Fibroblast of skin of right biceps (primary cell): ENCODE measurements at places on chromosomes 1 and 21.

DNA sequence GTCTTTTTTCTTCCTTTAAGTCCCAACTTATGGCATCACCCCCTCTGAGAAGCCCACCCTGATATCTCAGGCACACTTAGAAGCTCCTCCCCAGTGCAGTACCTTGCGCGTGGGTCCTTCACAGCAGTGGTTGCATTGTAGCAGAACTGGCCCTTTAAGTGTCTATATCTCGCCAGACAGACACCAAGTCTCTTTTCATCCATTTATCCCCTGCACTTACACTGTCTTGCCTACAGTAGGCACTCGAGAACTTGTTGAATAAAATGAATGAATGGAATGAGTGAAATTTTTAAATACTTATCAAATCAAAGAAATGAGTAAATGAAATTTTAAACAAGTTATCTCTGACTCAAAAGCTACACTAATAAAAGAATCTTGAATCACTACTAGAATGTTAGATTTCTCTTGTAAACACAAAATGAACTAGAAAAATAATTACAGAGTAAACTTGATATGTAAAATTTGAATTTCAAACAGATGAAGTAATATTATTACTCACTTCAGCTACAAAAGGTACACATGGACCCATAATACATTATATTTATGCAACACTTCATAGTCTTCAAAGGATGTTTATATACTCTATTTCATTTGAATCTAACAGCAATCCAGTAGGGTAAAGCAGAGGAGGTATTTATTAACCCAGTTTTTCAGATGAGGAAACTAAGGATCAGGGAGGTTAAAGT lies 54.7 kb upstream of the MAN1A2 start:
- peak; percentile 10 for DNase-seq

DNA sequence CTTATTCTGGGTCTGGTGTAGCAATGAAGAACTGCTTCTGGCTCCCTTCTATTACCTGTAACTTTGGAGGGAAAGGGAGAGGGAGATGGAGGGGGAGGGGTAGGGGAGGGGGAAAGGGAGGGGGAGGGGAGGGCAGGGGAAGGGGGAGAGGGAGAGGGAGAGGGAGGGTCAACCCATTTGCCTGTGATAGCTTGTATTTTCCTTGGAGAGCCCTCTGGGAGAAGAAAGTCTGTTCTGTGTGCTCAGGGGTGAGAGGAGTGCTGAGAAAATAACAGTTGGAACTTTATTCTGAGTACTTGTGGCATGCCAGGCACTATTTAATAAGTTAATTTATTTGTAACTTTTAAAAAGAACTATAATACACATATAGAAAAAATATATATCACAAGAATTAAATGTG lies 70.7 kb upstream of the TSPAN2 start:
- no peak for DNase-seq

DNA sequence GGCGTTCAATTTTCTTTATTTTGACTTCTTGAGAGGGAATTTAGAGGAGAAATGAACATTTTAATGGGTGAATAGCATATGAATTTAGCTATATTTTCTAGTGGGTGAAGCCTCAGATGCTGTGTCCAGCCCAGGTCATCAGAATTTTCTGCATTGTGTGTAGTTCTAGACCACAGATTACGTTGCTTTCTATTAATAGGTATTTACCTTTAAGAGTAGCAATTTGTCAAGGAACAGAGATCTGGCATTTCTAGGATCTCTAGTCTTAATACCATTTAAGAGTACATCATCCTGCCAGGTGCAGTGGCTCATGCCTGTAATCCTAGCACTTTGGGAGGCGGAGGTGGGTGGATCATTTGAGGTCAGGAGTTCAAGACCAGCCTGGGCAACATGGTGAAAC lies 20.7 kb downstream of the TDRD5 start:
- no peak for DNase-seq

DNA sequence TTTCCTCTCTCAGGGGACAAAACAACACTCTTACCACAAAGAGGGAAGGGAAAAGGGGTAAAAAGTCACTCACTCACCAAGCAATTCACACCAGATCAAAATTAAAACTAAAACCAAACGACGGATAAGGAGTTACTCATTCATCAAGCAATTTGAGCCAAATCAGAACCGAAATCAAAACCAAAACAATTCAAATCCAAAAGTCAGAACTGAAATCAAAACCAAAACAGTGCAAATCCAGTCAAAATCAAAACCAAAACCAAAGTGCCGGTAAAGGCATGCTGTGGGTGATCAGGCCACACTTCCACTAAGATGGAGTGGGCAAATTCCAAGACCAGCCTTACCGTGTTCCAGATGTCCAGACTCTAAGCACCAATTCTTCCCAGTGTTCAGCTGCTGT lies 717.9 kb downstream of the AMY1C start:
- no peak for DNase-seq

- DNase-seq, result no peak
These were observed 57.7 kb downstream of the RGSL1 start for GRCh38 chr1:182507685-182508084.

DNA sequence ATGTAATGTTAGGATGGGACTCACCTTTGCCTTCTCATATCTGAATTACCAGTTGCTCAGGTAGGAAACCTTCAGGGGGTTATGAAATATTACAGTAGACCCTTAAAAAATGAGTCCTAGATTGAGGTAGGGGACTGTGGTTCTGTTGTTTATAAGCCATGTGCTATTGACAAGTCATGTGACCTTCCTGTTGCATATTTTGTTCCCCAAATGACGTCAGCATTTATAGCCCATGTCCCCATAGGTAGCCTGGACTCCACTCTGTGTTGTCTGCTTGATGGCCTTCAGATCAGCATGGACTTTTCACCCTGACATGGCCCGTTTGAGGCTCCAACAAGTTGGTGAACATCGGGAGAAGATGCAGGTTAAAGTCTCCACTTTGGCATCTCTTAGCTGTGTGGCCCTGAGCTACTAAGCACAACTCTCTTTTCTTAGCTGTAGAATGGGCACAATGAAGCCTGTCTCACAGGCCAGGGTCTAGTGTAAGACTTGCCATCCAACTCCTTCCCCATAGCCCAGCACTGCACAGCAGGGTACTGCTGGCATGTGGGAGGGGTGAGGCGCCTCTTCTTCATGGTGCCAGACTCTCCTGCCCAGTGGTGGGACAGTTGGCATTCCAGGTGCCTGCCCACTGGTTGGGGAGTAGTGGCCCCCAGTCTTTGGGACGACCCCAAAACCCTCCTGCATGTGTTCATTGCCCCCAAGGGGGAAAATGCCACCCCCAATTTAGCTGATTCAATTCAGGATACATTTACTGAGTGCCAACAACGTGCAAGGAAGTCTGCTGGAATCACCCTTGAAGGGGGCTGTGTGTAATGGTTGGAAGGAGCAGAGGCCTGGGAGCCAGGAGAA lies 36.1 kb upstream of the TTC22 start:
- DNase-seq, result no peak

- no peak for DNase-seq
These were observed 622.9 kb upstream of the ADGRL4 start for GRCh38 chr1:79629414-79629813.

- no peak for DNase-seq
These were observed 87.3 kb downstream of the ITSN1 start for GRCh38 chr21:33729641-33730040.

GRCh38 chr1:246533371-246533905 lies 26.4 kb upstream of the SMYD3 start:
- DNase-seq, result no peak

- peak; percentile 99 for DNase-seq
These were observed 64.3 kb downstream of the OPTC start for GRCh38 chr1:203558064-203558760.

- no peak for DNase-seq
These were observed 294.9 kb upstream of the ADGRL2 start for GRCh38 chr1:81505831-81506230.

- DNase-seq, result no peak
These were observed 7.2 kb upstream of the EPS15 start for GRCh38 chr1:51526248-51526647.

DNA sequence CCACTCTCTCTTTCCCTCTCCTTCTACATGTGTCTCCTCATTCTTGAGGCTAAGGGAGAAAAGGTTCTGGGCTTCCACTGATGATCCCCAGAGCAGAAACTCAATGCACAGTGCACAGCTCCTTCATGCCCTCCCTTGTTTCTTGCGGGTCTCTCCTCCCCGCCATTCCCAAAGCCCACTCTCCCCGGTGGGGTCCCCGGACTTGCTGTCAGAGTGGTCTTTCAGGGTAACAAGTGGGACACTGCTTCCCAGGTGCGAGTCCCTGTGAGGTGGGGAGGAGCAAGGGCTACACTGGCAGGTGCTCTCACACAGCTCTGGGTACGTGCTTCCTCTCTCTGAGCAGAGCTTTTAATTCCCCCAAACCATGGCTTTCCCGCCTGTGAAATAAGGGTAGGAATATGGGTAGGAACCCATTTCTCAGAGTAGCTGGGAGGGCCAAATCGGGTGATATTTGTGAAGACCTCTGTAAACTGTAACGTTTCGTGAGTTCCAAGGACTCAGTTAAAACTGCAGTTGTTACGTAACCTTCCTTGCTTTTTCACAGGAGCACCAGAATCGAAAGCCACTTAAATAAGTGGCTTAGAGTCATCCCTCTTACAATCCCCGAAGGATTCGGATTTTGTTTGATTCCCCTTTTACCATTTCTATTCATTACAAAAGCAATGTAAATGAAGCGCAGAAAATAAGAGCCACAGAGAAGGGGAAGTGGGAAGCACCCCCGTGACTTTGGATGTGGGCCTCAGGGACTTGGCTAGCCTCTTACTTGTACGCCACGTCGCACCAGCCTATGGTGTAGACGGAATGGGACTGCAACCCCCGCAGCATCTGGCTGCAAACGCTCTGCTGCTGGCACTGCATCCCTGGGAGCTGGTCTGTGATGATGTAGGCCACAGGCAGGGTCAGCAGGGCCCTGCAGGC lies 6.2 kb downstream of the PGLYRP3 start:
- DNase-seq, result no peak

DNA sequence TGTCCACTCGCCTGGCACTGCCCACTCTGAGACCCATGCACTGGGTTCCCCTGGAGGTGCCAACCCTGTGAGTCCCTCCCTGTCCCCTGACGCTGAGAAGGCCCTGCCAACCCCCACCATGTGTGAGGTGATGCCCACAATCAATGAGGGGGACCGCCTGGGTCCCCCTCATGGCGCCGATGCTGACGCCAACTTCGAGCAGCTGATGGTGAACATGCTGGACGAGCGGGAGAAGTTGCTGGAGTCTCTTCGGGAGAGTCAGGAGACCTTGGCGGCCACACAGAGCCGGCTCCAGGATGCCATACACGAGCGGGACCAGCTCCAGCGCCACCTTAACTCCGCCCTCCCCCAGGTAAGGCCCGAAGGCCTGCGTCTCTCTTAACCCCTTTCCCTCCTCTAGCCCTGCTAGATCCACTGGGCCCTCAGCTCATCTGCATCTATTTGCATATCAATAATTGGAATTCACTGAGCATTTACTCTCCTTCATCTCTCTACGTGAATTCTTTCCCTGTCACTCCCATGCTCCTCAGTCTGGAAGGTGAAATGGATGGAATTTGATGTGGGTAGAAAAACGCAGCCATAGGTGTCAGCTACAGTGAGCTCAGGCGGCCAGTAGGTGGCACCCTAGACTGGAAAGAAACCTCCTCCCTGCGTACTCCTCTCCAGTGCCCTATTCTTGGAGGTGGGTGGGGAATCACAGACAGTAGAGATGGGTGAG lies 12.8 kb downstream of the PPFIA4 start:
- peak; percentile 65 for DNase-seq

DNA sequence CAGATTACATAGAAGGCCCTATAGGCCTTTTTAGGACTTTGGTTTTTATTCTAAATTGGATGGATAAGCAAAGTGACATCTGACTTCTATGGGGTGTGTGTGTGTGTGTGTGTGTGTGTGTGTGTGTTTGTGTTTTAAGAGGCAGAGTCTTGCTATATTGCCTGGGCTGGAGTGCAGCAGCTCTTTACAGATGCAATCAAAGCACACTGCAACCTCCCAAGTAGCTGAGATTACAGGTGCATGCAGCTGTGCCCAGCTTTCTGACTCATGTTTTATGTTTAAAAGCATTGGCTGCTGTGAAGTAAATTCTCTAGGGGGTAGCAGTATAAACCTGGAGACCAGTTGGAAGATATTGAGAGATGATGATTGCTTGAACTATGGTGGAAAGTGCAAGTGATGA lies 12.4 kb upstream of the EVI5 start:
- DNase-seq, result no peak

GRCh38 chr1:197356723-197357533 lies 88.9 kb downstream of the CRB1 start:
- peak; percentile 51 for DNase-seq

- no peak for DNase-seq
These were observed 38.8 kb downstream of the DTL start for GRCh38 chr1:212074313-212074712.
